Spinal cord (tissue), 10 donors: ENCODE measurements at places on chromosomes 13 and 19.
A peak's percentile ranks its signal among the peaks of the same experiment; 100 is the strongest.

DNA sequence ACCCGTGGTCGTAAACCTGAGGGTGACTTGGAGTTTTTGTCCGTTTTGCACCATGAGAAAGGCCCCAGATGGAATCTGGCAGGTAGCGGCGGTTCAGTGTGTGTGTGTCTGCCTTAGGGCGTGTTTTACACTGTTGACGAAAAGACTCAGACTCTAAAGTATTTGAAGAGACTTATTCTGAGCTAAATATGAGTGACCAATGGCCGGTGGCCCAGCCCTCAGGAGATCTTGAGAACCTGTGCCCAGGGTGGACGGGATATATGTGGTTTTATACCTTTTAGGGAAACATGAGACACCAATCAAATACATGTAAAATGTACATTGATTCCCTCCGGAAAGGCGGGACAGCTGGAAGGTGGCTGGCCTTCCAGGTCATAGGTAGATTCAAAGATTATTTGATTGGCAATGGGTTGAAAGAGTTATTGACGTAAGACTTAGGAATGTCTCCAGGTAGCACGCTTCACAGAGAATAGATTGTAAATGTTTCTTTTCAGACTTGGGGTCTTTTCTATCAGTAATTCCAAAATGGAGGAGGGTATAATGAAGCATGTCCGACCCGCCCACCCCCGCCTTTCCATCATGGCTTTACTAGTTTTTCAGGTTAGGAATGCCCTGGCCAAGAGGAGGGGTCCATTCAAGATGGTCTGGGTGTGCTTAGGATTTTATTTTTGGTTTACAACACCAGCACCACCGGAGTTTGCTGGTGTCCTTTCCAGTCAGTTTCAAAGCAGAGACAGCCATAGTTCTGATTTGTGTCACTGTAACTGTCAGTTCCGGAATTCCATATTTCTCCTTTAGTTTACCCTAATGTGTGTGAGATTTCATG is 1.0 kb upstream of the ZNF529 start:
- no peak for DNase-seq

DNA sequence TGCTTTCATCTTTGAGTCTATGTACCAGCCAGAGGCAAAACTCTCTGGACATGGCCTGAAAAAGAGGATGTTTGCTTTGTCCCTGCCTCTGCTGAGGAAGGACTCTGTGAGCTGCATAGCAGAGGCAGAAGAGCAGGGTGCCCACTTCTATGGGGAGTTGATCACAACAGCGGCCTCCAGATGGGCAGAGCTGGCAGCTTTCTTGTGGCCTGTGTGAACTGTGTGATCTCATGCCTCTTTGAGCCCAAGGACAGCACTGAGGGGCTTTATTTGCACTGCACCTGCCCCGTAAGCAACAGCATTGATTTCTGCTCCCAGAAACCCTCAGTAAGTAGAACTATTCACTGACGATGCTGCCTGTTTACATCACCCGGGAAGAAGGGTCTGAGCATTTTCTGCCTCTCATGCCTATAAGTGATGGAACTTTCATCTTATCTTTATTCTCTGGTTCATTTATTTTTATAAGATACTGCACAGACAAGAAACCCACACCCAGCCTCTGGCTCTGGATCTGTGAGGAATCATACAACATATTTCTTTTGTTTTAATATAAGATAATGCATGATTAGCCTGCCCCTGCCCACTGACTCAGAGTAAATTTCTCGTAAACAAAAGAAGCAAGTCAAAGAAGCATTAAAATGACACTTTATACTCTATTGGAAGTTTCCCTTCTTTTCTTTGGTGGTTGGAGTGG is 244.2 kb upstream of the SOX21 start:
- peak; percentile 61 for DNase-seq

GRCh38 chr19:11737964-11738745 is 591 bp downstream of the ZNF823 start:
- DNase-seq, result peak; percentile 52

- no peak for DNase-seq
Measured at GRCh38 chr19:11179716-11180297, 17.5 kb downstream of the KANK2 start.

DNA sequence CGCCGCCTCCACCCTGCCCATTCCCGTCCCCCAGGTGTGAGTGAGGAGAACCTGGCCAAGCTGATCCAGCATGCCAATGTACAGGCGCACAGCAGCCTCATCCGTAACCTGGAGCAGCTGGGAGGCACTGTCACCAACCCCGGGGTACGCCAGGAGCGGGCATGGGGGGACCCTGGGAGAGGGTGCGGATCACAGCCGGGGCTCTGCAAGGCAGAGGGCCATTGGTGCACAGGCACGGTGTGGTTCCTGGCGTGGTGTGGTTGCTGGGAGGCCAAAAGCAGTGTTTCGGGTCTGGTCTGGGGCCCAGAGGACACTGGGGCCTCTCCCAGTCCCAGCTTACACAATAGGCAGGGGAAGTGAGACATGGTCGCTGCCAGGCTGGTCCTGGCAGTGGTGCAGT is 8.3 kb downstream of the STXBP2 start:
- no peak for DNase-seq
